Stimulated activated CD4-positive, alpha-beta T cell treated with anti-CD3 and anti-CD28 coated beads, Interleukin-4, amount 100 ng/mL, for 1 hour (primary cell): ENCODE measurements at places on chromosomes 5 and 9.

GRCh38 chr5:96852759-96853158, 23.5 kb upstream of the ERAP2 start:
- DNase-seq = no peak

DNA sequence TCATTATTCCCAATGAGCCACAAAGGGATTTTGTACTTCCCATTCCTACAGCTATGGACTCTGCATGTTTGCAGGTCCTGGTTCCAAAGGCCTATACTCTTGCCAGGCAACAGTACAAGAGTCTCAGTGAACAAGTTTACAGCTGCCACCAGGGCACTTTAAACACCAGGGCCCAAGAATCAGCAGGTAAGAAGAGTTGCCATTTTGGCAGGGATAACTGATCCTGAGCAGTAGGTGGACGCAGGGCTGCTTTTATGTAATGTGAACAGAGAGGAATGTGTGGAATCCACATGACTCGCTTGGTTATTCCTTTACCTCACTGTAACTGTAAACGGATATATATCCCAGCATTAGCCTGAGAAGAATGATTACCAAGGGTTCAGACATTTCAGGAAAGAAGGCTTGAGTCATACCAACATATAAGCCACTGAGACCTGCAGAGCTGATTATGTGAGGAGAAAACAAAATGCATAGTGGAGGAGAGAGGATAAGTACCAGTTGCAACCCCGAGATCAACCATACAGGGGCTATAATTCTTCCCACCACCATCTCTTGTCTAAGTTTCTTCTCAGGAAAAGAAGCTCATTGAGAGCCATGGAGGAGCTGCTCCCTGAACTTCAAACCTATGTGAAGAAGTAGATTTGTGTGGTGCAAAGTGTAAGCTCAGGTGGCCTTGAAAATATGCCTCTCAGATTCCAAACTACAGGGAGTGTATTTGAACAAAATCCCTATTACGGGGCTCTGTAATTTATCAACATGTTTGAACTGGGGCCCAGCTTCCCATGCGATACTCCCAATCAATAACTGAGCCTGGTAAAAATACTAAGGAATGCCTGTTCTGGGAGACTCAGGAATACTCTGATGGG, 24.6 kb downstream of the RAPGEF6 start:
- no peak for DNase-seq

DNA sequence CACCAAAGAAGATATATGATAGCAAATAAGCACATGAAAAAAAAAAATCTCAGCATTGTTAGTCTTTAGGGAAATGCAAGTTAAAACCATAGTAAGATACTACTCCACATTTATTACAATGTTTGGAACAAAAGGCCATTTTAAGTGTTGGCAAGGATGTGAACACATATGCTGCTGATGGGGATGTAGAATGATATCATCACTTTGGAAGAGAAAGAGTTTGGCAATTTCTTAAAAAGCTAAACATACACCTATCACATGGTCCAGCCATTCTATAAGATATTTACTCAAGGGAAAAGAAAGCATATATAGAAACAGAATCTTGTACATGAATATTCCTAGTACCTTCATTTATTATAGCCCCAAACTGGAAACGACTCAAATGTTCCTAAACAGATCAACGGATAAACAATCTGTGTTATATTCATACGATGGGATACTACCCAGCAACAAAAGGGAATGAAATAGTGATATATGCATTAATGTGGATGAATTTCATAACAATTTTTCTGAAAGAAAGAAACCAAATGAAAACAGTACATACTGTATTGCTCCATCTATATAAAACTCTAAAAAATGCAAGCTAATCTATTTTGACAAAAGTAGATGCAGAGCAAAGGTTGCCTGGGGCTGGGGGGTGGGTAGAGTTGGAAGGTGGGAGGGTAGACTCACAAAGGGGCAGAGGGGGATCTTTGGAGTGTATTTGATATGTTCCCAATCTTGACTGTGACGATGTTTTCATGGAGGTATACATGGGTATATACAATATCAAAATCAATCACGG, 45.7 kb upstream of the SMAD5 start:
- DNase-seq = no peak

DNA sequence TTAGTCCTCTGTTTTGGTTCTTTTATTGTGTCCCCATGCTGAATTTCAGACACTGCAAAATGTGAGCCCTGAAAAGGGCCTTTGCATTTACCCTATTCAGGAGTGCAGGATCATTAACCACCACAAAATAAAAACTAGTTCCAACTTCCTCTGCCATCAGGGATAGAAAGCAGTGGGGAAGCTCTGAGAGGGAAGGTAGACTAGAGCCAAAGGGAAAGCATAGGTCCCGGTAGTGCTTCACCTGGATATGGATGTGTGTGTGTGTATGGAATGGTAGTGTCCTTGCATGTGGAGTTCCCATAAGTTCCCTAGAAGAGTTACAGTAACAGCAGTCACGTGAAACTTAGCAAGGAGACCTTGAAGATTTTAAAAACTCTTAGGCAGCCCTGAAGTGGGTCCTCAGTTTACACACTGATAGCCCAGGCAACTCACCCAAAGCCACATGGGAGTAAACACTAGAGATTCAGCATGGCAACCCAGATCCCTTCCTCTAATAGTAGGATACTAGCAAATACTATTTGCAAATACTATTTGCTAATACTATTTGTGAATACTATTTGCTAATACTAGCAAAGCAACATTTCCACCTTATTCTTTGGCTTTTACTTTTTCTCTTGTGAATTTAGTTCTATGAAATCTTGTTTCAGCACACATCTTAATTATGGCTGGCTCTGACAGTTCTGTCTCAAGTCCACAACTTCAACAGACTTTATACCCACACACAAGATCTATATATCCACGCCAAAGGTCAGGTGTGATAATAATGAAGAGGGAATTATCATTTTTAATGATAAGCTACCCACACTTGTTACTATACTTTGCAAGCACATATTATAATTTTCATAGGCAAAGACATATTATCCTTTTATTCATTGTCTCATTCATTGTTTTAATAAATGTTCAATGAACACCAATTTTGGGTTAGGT, 70.4 kb upstream of the IFNE start:
- no peak for DNase-seq

- DNase-seq = no peak
Measured at GRCh38 chr9:92010705-92011536, 60.9 kb upstream of the ROR2 start.

DNA sequence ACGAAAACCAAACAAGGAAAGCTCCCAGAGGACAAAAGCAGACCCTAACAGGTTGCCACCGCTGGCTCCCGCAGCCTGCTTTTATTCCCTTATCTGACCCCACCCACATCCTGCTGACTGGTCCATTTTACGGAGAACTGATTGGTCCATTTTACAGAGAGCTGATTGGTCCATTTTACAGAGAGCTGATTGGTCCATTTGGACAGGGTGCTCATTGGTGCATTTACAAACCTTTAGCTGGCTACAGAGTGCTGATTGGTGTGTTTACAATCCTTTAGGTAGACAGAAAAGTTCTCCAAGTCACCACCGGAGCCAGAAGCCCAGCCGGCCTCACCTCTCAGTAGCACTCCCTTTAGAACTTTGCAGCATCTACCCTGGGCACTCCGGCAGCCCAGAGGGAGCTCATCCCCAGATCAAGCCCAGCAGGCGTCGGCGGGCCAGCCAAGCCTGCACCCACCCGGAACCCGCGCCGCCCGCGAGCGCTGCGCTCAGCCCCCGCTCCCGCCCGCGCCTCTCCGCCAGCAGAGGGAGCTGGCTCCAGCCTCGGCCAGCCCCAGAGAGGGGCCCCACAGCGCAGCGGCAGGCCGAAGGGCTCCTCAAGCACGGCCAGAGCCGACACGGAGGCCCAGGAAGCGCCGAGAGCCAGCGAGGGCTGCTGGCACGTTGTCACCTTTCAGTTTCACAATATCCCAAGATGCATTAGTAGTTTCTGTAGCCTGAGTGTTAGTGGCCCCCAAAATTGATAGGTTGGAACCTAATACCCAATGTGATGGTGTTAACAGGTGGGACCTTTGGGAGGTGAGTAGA, 35.3 kb upstream of the CLPTM1L start:
- peak; percentile 55 for DNase-seq

GRCh38 chr5:57577432-57578175, 95.0 kb upstream of the ACTBL2 start:
- no peak for DNase-seq

- no peak for DNase-seq
Measured at GRCh38 chr5:171295299-171295698, 13.7 kb upstream of the TLX3 start.

GRCh38 chr9:99823681-99824377, 2.1 kb downstream of the NR4A3 start:
- DNase-seq = peak; percentile 83

- DNase-seq = no peak
Measured at GRCh38 chr9:13032585-13032984, 246.9 kb downstream of the MPDZ start.

- DNase-seq = no peak
Measured at GRCh38 chr9:76561050-76561713, 102.2 kb downstream of the GCNT1 start.

- no peak for DNase-seq
Measured at GRCh38 chr5:63805151-63805550, 157.1 kb downstream of the HTR1A start.

- no peak for DNase-seq
Measured at GRCh38 chr9:69014013-69014412, at the start of gene PRKACG. PRKACG (minus strand) TSS chr9:69014113; CDS start chr9:69014092, 21 bp downstream.

GRCh38 chr5:6875376-6875775, 162.1 kb downstream of the TENT4A start:
- DNase-seq = no peak

GRCh38 chr5:74499256-74500050, 141.1 kb downstream of the ENC1 start:
- DNase-seq = no peak

DNA sequence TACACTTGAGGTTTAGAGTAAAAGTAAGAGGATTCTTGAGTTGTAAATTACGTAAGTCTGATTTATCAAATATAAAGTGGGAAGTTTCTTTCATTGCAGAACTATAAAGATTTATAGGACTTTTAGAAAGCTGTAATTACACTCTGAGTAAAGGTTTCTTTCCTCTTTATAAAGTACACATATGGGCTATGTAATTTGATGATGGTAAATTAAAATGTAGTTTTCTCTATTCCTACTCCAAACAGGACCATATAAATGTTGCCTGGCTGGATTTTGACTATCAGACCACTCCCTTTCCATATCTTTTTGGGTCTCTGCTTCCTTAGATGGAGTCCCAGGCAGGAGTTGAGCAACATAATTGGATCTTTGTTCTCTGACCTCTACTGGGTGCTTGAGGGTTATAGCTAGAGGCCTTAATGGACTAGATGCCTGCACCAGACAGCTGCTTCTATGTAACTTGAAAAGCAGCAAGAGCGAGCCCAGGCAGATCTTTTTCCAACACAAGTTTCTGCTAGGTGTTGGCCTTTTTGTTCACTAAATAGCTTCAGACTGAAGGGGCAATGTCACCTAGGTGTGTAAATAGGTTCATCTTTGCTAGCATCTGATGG, 11.4 kb upstream of the TEX48 start:
- DNase-seq = no peak

- no peak for DNase-seq
Measured at GRCh38 chr5:111863801-111864200, 106.8 kb upstream of the NREP start.

GRCh38 chr9:76552181-76552580, 93.2 kb downstream of the GCNT1 start:
- DNase-seq = no peak

GRCh38 chr5:38905516-38905915, 59.7 kb downstream of the OSMR start:
- no peak for DNase-seq

DNA sequence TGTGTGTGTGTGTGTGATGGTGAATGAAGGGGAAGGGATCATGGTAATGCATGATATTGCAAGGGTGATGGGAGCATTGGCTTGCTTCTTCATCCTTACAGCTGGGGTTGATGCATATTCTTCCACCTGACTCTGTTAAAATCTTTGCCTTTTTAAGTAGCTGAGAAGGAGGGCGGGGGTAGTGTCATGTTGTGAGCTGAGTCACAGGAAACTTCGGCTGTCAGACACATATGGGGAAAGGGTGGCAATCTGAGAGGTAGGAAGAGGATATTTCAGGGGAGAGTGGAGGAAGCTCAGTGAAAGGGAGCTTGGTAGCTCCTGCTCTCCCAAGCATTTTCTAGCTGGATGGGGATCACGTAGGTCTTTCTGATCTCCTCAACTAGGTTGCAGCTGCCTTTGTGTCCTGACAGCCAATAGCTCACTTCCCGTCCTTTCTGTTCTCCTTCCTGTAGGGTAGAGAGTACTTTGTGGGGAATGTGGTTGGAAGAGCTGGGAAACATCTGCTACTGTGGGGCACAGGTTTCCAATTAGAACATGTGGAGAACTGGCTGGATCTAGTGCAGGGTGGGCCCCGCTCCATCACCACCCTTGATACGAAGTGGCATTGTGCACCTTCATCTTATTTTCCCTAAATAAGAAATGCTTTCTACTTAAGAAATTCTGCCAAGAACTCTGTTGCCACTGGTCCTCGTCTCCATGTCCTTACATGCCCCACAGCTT, 18.1 kb upstream of the CLK4 start:
- DNase-seq = no peak

GRCh38 chr5:95172659-95173058, 112.2 kb downstream of the MCTP1 start:
- DNase-seq = no peak

GRCh38 chr5:69042915-69043654, 50.7 kb upstream of the SLC30A5 start:
- peak; percentile 59 for DNase-seq

DNA sequence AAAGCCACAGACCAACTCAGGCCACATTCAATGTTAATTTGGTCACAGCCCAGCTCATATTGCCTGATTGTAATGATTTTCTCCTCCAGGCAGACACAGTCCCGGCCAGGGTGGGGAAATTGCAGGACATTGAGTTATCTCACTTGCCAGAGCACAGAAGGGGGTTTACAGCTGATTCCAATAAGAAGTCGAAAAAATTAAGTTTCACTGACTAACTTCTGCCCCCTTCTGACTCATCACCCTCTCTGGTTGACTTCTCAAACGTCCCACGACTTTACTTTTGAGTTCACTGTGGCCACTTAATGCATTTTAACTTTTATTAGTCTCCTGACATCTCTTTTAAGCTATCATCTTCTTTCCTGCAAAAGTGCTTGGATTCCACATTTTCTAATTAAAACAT, 321.4 kb upstream of the WWC1 start:
- DNase-seq = no peak

GRCh38 chr5:157271740-157272271, 5.9 kb downstream of the CYFIP2 start:
- peak; percentile 71 for DNase-seq

DNA sequence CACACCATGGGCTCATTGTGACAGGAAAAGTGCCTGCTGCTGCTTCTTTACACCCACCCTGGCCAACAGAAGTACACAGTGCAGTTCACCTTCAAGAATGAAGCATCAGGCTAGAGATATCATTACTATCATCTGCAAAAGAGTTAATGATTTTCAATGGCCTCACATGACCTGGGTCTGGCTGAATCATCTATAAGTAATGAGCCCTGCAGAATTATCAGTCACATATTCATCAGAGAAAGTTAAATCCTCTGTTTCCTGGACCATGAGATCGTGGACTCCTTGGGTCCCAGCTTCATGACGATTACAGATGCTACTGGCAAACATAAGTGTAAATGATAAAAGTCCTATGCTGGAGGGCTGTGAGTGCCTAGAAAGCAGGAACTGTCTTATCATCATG, 8.3 kb downstream of the BAG1 start:
- no peak for DNase-seq

- no peak for DNase-seq
Measured at GRCh38 chr9:120284821-120285220, 295.1 kb downstream of the CDK5RAP2 start.
